Putamen (tissue), 1 donor: ENCODE measurements at places on chromosomes 12 and 14.

DNA sequence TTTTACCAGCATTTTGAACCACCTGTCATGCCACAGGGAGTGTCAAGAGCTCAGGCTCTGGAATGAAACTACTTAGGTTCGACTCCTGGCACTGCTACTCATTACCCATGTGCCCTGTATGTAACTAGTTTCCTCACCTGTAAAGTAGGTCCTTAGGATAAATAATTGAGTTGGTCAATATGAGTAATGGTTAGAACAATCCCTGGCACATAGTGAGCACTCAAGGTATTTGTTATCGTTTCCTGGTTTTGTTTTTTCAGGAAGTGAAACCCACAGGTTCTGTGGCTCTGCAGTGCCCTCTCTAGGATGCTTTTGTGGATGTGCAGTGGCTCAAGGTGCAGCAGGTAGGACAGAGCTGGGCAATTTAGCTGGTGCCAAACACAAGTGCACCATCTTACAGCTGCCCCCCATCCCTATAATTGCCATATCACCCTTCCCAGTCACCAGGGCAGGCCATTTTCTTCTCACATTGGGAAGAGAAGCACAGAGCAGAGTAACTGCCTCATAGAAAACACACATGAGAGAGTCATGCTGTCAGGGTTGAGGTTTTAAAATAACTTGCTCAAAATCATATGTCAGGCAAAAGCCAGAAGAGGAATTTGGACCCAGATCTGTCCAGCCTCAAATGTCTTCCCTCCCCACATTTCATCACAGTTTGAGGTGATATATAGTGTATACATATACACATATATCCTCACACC is 297.5 kb downstream of the RPAP3 start:
- no peak for DNase-seq

DNA sequence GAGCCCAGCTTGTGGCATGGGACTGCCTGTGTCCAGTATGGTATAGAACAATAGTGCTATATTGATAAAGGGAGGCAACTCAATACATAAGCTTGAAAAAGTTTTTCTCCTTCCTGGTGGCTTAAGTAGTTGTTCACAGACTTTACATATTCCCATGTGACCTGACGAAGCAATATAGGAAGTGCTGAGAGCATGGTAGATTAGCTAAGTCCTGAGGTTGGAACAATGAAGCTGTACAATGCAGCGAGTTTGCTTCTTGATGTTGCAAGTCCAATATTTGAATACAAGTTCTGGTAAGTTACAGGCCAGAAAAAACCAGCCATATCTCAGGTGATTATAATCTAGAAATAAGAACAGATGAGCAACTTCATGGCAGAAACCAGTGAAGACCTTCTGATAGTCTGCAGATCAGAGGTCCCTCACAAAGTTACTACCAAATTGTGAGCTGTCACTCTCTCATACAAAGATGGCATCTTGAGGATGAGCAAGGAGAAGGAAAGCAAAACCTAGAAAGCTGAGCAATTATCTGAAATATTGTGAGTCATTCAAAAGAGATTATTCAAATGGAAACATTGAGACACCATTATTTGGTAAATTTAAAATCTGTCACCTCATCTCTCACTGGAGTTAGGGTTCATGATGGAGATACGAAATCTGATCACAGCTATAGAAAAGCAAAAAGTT is 72.9 kb upstream of the BTG1 start:
- DNase-seq, result no peak

DNA sequence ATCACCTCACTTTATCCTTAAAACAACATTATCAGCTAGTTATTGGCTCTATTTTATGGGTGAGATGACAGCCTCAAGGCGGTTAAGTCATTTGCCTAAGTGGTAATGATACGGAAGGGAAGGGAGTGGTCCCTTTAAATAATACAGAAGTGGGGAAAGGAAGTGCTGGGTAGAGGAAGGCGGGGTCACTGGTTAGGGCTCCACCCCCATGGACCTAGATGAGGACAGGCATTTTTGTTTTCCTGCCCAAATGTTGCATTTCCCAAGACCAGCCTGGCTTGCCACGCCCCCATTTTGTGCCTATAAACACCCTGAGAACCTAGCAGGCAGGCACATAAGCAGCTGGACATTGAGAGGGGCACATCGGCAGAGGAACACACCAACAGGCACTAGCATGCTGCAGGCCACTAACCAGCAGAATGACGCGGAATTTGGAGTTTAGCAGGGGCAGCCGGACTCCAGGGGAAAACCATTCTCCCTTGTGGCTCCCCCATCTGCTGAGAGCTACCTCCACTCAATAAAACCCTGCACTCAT is 100.9 kb downstream of the EPS8 start:
- DNase-seq, result peak; percentile 83

DNA sequence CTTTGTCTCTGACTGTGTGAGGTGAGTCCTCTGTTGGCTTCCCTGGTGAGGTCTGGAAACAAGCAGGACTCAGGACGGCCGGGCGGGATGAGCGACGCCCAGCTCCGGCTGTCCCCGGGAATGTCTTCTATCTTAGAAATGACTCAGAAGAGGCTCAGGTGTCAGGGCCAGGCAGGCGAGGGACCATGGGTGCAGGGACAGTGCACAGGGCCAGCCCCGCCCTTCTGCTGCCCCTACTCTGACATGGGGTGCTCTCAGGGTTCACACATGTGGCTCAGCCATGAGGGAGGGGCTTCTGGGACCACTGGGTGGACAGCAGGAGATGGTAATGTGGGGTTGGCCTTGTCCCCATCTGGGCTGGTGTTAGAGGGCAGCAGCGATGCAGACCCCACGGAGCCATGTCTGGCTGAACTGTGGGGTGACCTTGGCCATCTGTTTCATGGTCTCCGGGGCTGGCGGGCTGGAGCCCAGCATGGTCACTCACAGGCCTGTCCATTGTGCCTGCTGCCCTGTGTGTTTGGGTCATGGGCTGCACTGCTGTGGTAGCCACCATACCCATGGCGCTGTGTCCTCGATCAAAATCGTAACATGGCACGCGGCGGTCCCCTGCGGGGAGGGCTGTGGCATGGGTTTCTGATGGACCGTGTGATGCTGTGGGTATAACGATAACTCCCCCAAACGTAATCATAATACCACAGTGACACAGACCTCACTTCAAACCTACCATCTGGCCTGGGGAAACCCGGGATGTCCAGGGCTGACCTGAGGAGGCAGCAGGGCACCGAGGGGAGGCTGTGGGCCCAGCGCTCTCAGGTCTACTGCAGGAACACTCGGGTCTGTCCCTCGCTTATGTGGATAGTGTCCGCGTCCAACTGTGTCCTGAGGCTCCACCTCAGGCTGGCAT is 368.8 kb downstream of the TMEM121 start:
- DNase-seq, result no peak

GRCh38 chr12:123966596-123966995 is 6.0 kb downstream of the CCDC92 start:
- no peak for DNase-seq

DNA sequence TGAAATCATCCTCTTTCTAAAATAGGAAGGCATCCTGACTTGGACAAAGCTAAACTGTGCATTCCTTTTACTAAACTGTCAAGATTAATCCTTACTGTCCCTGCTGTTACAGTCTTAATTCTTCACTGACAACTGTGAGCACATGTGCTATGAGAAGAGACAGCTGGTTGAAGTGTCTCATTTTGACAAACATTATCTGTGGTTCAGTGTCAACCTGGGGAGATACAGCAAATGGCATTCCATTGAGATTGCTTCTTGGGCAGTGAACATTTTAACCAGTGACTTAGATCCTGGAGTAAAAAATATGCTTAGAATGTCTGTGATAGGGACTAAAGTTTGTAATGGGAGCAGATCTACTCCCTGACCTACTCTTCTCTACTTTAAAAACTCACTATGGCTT is 552.6 kb upstream of the ATP2B1 start:
- no peak for DNase-seq
